ENCODE measurements at places on chromosomes 3 and 15.

GRCh38 chr3:48856469-48856868 is 8.8 kb upstream of the PRKAR2A start:
- DNase-seq: no peak

DNA sequence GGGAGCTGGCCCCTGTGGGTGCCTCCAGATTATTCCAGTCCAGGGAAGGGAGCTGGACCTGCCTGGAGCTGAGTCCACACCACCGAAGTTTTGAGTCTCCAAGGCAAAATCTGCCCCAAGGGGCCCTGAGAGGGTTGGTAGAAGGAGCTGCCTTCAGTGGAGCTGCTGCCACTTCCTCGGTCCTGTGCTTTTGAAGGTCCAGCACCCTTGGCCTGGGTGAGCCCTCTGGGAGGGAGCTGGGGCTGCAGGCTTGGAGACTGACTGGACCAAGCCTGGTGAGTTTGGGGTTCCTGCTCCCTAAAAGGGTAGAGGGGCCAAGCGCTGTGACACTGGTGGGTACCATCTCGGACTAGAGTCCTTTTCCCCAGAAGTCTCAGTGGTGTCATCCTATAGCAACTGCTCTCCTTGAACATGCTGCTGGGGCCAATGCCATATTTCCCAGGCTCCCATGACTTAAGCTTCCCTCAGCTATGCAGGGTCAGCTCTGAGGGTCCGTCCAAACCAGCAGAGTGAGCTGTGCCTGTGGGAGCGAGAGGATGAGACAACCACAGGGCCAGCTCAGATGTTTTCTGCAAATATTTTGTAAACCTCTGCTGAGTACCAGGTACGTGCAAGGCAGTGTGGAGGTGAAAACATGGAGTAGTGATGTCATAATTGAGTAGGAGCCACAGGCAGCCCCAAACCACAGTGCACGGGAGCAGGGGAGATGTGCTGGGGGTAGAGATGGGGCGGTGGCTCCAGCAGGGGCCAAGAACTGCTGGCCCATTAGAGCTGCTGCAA is 96.0 kb downstream of the ABHD5 start:
- no peak for DNase-seq

DNA sequence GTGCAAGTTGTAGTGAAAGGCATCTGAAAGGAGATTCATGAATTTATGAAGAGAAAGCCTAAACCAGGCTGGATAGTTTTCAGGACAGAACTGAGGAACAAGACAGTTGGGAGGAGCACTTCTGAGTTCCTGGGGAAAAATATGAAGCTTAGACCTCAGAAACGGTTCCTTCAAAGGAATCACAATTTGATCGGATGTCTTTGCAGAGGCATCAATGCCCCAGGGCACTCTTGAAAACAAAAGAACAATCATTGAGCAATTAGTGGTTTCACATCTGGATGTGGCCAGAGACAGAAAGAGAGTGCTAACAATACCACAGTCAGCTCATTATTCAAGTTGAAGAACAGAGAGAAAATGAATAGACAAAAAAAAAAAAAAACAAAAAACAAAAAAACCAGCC is 86.2 kb downstream of the KLF13 start:
- DNase-seq: no peak

DNA sequence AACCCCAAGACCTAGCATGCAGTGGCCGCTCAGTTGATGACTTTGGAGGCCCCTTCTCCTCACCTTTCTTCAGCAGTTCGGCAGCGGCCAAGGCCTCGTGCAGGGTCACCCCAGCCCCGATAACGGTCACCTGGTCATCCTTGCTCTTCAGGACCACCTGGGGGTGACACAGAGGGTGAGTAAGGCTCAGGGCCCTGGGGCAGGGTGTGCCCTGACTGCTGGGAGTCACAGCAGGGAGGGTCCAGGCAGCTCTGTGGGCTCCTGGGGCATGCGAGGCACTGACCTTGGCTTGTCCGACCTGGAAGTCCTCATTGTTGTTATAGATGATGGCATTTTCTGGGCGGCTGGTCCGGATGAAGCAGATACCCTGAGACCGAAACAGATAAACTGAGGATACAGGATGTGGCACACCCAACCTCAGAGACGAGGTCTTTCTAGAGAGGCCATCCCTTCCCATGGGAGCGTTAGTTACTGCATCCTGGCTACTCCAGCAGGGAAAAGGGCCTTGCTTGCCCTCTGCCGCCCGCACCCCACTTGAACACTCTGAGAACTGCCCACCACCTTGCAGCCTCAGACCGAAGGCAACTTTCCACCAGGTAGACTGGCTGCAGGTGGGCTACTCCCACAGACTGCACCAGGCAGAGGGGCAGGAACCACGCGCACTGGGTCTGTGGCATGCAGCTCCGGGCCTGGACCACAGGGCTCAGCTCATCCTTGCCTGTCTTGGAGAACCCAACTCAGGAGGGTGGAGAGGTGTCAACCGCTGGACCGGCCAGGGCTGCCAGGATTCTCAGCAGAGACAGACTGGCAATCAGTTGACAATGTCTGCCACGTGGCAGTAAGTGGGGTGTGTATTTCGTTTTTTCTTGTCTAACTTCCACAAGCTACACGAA is 27.6 kb downstream of the TKT start:
- DNase-seq: no peak
